NCI-H774 (cell line): ENCODE measurements at places on chromosomes 3 and 15.

GRCh38 chr3:39707314-39707909 is 102.0 kb upstream of the MYRIP start:
- DNase-seq, result no peak

GRCh38 chr3:173745952-173746682 is 348.6 kb downstream of the NLGN1 start:
- no peak for DNase-seq

GRCh38 chr15:48334260-48334659 is 3.0 kb downstream of the DUT start:
- no peak for DNase-seq

GRCh38 chr3:99482191-99482590 is 156.2 kb upstream of the COL8A1 start:
- no peak for DNase-seq

DNA sequence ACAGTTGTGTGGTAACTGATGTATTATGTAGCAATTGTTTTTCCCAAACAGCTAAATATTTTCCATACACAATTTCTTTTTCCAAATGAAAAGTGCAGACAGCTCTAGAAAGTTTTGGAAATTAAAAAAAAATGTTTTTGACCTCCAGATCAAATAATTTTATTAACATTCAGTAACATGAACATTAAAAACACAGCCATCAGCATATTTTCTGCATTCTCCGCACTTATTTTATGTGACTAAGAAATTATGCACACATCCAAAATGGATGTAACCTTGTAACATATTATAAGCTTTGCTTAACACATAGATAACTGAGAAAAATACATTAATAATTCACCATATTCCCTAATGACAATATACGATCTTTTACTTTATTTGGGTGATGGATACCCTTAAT is 224.6 kb downstream of the VGLL3 start:
- DNase-seq, result no peak

DNA sequence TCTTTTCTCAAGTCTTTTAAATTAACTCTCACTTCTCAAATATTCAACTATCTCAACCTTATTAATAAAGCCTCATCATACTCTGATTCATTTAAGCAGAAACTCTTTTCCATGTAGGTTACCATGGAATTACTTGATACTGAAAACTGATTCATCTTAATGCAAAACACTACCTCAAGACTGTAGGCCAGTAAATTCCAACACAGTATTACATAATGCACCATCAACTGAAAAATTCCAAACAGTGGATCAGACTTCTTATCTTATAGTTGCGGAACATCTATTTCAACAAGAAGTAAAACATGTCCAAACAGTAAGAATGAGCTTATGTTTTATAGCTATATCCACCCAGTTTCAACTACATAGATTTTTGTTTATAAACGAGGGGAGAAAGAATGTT is 124.5 kb downstream of the PEAK1 start:
- DNase-seq, result no peak

- DNase-seq, result no peak
Measured at GRCh38 chr3:196235452-196236122, 19.3 kb downstream of the SLC51A start.

DNA sequence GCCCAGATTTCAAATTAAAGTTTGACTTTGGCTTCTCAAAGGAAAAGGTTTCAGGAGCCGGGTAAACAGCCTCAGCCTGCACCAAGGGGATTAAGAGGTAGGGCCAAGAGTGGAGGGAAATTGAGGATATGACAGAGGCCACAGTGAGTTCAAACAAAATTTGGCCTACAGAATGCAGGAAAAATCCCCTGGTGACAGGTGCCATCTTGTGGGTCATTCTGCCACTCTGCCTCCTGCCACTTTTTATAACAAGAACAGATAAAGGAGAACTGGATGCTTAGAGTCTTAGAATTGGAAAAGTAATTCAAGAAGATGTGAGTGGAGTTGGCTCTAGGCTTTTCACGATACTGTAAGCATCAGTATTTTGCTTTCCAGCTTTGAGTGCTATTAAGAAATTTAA is 253.2 kb downstream of the NR2F2 start:
- no peak for DNase-seq

- no peak for DNase-seq
Measured at GRCh38 chr15:34336991-34337556, 507 bp downstream of the SLC12A6 start.

- no peak for DNase-seq
Measured at GRCh38 chr3:33355611-33356010, 78.4 kb downstream of the FBXL2 start.

- DNase-seq, result no peak
Measured at GRCh38 chr3:5021116-5022092, 42.2 kb downstream of the BHLHE40 start.

DNA sequence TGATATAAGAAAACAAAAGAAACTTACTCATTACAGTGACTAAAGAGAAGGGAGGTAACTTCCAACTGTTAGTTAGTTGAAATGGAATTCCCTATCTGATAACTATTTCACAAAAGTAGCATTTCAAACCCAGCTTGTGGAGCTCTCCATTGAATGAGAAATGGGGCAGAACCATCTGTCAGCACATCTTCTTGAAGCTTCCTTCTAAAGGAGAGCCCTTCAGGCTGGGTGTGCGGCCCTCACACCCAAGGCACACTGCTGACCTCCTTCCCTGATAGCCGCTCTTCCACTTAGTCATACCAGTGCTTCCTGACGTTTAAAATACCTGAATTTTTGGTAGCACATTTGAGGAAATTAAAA is 28.1 kb upstream of the VEPH1 start:
- DNase-seq, result no peak

DNA sequence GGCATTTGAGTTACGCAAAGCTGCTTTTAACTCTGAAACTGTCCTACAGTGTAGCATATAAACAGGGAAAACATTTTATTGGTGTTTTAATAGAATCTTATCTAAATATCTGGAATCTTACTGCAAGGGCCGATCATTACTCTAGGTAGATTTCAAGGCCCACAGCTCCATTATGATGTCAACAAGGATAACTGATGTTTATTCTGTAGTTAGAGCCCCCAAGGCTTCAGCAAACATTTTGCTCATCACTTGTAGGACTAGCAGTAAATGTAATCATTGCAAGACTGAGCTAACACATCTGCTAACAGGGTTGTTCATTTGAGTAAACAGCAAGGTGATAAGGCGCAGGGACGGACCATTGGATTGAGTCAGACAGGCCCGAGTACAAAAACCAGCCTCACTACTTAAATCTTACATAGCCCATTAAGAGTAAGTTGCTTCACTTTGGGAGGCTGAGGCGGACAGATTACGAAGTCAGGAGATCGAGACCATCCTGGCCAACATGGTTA is 332.5 kb upstream of the TPRG1 start:
- DNase-seq, result no peak

GRCh38 chr3:186880406-186880805 is 37.9 kb downstream of the ADIPOQ start:
- no peak for DNase-seq

- peak; percentile 10 for DNase-seq
Measured at GRCh38 chr15:65836665-65837064, 32.6 kb upstream of the RAB11A start.

GRCh38 chr3:134644731-134645514 is 5.9 kb downstream of the KY start:
- no peak for DNase-seq

DNA sequence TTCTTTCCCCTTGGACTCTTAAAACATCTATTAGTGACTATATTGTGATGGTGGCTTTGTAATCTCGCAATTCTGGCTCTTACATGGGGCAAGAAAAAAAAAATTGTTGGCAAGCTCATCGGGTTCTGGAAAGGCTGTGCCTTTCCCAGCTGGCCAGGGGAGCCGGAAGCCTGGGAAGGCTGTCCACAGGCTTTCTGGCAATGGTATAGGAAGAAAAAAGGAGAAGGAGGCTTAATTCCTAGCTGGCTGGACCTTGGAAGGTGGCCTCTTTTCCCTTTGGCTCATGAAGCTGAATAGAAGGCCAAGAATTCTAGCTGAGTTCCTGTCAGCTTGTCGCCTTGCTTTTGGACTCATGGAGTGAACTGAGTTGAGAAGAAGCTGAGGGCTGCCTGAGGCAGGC is 243.5 kb upstream of the SEMA6D start:
- DNase-seq, result no peak

- no peak for DNase-seq
Measured at GRCh38 chr15:75232252-75232813, 25.8 kb upstream of the GOLGA6C start.

DNA sequence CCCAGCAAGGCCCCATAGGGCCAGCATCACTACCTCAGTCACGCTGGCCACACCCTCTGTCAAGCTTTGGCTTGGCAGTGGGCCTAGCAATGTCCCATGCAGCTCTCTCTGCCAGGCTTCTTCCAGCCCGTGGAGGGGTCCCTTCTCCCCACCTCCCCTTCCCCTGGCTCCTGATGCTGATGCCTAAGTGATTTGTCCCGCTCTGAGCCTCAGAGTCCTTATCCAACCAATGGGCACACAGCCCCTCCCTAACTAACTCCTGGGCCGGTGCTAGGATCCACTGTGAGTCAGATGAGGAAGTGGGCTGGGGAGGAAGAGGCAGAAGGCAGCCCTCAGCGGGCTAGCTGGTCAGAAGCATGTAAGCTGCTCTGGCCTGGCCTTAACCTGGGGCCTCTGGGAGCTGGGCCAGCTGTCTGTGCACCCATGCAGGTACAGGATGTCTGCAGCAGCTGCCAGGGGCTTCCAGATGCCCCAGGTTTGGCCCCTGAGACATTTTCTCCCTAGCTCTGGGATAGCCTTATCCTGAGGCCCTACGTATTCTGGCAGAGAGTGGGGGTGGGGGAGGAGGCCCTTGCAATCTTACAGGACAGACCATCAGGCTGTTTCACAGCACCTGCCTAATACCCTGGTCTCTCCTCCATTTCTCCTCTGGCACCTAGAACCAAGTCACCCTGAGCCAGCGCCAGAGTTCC is 740 bp upstream of the ZBTB47 start:
- no peak for DNase-seq

- DNase-seq, result no peak
Measured at GRCh38 chr3:167484551-167484950, 10.7 kb upstream of the SERPINI2 start.

DNA sequence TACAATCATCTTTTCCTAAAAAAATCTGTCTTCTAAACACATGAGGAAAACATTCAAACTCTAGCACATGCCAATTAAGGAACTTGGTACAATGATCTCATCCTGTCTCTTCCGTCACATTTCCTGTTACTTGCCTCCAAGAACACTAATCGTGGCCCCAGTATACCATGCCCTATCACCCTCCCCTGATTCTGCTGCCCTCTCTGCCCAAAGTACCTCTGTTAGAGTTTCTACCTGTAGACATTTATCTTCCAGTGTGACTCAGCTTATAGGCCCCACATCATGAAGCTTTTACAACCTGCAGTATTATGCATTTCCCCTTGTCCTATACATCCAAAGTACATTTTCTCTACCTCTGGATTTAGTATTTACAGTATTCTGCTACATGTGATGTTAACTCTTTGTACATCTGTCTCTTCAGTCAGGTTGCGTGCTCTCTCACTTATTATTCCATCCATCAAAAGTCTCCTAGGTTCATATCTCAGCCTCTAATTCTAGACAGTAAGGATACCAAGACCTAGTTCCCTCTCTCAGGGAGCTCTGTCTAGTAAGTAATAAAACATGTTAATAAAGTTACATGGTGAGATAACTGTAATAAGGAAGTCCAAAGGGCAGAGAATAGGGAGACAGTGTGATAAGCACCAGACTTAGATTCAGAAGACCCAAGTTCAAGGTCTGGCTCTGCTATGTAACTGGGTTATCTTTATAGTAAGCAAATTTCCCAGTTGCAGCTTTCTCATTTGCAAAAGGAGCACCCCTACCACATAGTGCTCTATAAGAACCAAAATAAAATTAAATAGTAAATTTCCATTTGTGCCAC is 8.9 kb upstream of the SEMA6D start:
- DNase-seq, result no peak

DNA sequence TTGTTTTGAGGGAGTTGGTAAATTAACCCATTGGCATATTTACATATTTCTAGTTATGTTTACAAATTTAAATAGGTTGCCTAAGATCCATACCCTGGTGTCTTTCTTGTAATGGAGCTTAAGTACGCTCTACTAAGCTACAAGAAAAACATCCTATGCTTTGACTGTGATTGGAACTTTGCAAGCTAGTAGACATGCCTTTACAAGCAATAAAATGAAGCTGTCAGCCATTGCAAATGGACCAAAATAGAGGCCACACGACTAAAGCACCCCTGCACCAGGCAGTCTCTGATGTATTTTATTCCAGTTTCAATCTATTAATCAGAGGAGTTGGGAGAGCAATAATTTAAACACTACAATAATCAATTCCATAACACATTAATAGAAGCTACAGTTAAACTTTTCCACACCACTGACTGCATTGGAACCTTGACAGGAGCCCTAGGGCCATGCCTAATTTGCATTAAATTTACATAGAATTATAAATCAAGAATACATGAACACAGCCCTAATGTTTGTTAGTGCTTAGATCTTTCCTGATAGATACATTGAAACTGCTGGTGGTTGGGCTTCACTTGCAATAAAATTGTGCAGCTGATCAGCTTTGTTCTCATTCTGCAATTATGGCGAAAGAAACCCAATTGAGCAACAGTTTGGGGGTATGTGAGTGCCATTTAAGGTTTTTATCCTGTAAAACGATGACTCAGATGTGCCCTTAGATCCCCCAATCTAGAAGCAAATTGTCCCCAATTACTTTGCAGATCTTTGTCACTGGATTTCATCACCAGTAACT is 360.1 kb downstream of the LSAMP start:
- DNase-seq, result no peak

- no peak for DNase-seq
Measured at GRCh38 chr15:42285034-42285433, 11.8 kb upstream of the TMEM87A start.

GRCh38 chr15:40134885-40135284 is 26.0 kb upstream of the BUB1B start:
- DNase-seq, result no peak

DNA sequence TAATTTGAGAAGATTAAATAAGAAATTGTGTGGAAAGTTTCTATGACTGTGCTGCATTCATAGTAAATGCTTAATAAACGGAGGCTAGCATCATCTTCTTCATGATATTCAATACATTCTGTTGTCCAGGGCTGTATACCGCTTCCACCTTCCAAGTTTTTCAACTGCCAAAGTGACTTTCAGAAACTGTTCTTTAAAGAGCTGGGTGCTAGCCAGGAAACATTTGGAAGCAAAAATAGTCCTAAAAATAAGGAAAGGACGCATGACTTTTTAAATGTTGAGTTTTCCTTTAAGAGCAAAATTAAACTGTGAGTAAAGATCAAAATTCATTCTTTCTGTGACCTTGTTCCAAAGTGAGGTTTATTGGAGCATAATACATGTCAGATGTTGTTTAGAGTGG is 9.4 kb upstream of the ERC2 start:
- DNase-seq, result no peak
